Activated CD4-positive, alpha-beta memory T cell treated with anti-CD3 and anti-CD28 coated beads for 36 hours (primary cell): ENCODE measurements at places on chromosomes 7 and 10.
A peak's percentile ranks its signal among the peaks of the same experiment; 100 is the strongest.

DNA sequence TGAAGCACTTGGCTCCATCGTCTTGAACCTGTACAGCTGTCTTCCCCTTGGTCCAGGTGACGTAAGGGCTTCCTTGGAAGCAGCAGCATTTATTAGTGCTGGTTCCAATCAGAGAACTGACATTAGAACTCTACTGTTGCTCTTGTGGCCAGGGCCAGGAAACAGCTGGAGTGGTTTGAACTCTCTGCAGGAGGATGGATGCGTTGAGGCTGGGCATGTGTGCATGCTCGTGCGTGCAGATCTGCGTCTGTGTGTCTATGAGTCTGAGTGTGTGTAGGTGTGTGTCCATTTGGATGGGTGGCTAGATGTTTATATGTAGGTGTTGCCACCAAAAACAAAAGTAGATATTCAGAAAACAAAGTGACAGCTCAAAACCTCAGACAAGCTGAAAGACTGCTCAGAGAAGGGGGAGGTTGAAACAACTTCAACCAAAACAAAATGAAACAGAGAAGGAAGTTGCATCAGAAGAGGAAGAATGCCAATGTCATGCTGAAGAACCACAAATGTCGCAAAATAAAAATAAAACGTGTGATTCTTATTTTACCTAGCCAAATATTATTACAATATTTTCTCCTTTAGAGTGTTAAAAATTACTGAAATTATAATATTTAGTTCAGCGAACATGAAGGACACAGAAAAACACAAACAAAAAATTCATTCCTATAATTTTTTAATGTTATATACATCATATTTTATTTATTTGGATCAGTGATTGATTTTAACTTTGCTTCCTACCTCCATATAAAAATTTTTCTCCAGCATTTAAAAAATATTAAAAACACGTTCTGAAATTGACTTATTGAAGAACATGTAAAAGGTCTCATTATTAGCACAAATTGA lies 96.1 kb upstream of the MKLN1 start:
- peak; percentile 81 for DNase-seq

DNA sequence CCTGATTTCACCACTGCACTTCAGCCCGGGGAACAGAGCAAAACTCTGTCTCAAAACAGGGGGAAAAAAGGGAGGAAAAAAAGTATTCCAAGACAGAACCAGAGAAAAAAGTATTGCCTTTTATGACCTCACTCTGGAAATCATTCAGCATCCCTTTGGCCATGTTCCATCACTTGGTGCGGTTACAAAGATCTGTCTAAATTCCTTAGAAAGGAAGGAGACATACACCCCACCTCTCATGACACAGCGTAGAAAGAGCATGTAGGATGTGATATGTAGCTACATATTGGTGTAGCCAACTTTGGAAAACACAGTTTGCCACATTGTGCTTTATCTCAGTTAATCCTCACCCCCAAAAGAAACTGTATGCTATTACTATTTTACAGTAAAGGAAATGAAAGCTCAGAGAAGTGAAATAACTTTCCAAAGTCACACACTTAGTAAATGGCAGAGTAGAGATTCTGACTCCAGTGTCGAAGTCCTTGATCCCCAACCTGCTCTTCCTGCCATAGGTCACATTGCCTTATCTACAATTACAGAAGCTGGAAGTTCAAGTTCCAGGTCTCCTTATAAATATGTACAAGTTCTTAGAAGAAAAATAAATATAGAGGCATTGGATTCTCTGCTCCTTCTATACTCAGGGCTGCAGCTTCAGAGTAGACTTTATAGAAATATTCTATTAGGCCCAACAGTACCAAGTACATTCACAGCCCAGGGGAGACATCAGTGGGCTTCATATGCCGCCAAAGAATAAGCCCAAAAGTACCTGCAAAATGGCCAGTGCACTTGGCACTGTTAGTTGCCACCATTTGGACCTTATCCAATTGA lies 91.6 kb upstream of the KMT2E start:
- DNase-seq: no peak

GRCh38 chr10:50232261-50232639 lies 19.1 kb downstream of the ASAH2 start:
- DNase-seq: no peak

DNA sequence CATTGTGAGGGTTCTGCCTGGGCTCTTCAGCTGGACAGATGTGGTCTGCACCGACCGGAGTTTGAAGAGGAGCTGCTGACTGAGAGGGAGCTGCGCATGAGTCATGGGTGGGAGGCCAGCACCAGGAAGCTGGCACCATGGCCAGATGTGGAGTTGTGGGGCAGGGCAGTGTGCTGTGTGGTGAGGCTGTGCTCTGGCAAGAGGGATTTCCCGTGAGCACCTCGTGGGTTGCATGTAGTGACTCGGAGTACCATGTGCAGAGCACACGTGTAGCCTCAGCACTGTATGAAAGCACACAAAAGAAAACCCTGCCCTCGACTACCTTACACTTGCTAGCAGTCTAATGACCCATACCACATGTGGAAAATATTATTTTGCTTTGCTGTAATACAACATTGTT lies 103.4 kb downstream of the WNT2 start:
- no peak for DNase-seq

DNA sequence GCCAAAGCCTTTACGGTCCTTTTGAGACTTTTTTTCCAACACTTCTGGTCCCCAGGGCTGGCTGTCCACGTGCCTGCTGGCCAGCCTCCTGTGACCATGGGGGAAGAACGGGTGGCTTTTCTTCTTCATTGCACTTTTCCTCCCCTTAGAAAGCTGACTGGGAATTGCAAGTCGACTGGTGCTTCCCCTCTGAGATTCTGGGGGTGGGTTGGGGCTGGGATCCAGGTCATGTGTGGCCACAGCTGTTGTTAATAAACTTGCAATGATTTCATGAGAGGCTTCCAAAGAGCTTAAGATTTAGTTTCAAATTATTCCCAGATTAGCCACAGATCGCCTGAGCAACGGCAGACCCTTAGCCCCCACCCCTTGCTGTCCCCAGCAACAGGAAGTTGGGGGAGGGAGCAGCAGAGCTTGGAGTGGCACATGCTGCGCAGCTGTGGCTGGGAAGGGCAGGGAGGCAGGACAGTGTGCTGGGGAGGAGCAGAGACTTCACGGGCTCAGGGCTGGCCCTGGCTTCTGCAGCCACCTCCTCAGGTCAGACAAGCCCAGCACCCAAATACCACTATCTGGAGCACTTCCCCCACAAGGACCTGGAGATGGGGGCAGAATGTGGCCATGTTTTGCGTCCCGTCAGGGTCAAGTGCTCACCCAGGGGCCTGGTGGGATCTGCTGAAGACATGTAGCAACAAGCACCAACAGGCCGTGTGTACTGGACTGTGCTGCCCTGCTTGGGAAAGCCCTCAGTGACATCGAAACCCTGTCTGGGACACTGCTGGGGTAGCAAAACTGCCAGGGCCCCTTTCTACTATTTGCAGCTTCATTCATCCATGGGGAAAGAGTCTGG lies 147.1 kb downstream of the RNF216 start:
- no peak for DNase-seq

- DNase-seq: no peak
Observed at GRCh38 chr7:143924851-143925250, 10.2 kb upstream of the OR2F2 start.

DNA sequence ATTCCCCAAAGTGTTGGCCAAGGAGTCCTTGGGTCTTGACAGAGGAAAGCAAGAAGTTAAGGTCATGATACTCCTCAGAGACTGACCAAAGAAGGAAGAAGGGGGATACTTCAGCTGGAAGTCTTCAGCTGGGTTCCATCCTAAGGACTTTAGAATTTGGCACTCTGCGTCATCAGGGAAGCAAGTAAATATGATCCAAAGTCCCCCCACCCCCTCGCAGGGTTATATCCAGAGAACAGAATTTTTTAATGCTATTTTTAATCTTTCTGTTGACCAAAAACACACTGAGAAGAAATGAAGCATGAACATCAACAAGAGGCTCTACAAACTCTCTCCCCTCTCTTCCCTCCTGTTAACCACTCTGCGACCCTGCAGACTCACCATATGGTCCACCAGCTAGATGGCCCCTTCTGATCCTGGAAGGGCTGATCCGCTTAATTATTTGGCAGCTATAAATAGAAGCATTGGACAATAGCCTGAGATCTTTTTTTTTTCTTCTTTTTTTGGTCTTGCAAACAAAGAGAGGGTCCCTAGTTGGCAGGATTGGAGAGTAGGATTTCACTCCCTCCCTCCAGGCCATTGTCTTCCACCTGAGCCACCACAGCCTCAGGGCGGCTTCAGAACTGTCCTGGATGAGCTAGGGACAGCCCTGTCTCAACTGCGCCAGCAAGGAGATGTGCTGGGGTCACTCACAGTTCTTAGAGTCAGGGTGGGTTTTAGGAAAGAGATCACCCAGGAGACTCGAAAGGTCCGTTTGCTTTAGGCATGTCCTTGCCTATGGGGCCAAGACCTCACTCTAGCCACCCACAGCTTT lies 196.0 kb downstream of the KCNMA1 start:
- DNase-seq: no peak

GRCh38 chr10:76916536-76916935 lies 721.1 kb downstream of the KCNMA1 start:
- no peak for DNase-seq

DNA sequence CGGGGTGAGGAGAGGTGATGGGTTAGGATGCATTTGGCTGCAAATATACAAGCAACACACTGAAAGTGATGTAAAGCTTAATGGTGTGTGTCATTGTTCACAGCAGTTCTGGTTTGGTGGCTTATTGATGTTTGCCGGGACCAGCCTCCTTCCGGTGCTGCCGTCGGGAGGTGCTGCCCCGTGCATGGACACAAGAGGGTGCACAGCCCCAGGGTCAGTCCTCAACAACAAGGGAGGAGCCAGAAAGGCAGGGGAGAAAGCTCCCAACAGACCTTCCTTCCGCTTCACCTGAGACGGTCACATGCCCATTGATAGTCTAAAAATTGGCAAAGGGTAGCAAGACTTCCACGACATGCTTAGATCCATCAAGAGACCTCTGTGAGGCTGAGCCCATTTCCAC lies 9.5 kb downstream of the RNF32 start:
- peak; percentile 40 for DNase-seq

DNA sequence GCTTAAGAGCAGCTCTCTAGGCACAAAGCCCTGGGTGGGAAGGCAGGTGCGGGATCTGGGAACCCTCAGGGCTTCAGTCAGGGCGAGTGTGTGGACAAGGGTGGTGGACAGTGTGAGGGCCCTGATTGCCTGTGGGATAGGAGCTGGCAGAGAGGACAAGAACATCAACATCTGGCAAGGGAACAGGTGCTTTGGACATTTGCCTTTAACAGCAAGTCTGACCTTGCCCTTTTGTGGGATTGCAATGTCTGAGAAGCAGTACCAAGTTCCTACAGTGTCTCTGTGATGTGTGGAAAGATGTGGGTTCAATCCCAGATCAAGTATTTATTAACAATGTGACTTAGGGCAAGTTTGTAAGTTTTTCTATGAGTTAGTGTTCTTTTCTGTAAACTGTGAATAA lies 46.7 kb downstream of the TFAM start:
- DNase-seq: no peak

DNA sequence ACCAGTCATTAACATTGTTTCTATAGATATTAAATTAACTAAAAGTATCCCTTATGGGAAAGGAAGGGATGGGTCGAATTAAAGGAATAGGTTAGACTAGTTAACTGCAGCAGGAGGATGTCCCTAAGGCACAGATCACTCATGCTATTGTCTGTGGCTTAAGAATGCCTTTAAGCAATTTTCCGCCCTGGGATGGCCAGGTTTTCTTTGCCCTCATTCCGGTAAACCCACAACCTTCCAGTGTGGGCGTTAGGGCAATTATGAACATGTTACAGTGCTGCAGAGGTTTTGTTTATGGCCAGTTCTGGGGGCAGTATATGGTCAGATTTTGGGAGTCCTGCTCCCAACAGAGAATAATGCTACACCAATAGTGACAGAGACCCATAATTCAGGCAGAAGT lies 139.3 kb upstream of the CDK13 start:
- no peak for DNase-seq

- no peak for DNase-seq
Observed at GRCh38 chr10:75851580-75852345, 420.3 kb downstream of the LRMDA start.

DNA sequence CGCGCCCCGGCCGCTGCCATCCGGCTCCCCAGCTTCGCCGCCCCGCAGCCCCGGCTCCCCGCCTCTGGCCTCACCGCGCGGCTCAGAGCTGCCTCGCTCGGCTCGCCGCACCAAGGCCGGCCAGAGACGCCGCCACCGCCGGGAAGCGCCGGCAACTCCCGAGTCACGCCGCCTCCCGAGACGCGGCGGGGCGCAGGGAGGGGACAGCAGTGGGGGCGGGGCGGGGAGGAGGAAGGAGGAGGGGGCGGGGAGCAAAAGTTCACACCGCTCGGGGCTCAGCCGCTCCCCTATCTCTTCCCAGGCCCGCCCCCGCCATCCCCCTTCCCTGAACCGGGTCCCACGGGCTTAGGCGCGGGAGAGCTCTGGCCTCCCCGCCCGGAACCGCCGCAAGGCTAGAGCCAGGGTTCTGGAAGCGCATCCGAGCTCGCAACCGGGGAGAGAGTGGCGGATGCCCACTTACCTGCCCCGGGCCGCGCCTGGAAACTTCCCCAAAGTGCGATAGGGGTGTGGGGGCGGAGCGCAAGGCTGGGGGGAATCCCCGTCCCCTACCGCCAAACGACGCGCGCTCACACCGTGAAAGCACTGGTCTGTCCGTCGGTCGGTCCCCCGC lies 1.0 kb downstream of the CHST15 start:
- DNase-seq: peak; percentile 45

DNA sequence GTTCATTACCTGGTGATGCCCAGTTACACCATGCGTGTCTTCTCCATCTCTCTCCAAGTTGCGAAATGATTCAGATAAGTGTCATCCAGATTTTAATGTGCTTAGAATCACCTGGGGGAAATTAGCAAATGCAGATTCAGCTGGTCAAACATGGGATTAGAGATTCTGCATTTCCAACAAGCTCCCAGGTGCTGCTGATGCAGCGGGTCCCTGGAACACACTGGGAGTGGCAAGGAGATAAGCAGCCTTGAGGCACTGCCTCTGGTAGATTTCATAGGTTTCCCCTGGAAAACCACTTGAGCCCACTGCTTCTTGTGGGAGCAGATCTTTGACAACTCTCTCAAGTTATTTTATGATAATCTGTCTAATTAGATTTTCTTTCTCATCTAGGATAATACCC lies 196.0 kb upstream of the C7orf33 start:
- DNase-seq: no peak

GRCh38 chr10:99617696-99618095 lies 2.5 kb downstream of the SLC25A28 start:
- DNase-seq: no peak

DNA sequence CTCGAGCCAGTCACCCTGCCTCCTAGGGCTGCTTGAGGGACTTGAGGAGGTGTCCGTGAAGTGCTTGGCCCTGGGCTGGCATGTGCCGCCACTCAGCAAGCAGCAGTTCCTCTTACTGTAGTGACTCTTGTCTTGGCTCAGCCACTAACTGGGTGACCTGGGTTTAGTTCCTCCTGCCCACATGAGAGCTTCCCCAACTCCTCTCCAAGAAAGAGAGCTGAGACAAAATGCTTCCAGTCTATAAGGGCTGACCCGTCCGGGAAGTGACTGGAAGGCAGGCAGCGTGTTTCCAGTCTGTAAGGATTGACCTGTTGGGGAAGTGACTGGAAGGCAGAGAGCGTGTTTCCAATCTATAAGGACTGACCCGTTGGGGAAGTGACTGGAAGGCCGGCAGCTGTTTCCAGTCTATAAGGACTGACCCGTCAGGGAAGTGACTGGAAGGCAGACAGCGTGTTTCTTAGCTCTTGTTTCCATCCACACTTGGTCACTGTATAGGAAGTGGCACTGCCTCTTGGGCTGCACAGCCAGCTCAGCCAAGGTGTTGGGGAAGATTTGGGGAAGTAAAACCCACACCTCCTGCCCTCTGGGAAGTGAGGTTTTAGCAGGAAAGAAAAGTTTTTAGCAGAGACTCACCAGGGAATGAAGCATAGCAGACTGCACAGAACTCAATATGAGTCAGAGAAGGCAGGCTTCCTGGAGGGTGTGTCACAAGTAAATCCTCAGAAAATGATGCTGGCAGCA lies 53.3 kb upstream of the PPIF start:
- DNase-seq: no peak
